ENCODE measurements at places on chromosomes 1 and 21.

DNA sequence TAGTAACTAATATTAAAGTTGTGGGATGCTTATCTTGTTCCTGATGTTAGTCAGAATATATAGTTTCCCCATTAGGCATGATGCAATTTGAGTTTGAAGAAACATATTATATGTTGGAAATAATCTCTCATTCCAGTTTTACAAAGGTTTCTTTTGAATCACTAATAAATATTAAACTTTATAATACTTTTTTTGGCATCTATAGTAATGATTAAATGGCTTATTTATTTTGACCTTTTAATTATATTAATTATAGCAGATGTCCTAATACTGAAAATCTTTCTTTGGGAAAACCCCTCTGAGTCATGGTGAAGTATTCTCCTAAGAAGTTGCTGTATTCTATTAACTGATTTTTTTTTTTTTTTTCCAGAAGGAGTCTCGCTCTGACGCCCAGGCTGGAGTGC lies 28.5 kb upstream of the PTGS2 start:
- no peak for DNase-seq

- no peak for DNase-seq
Measured at GRCh38 chr1:117364240-117364639, 3.0 kb upstream of the MAN1A2 start.

DNA sequence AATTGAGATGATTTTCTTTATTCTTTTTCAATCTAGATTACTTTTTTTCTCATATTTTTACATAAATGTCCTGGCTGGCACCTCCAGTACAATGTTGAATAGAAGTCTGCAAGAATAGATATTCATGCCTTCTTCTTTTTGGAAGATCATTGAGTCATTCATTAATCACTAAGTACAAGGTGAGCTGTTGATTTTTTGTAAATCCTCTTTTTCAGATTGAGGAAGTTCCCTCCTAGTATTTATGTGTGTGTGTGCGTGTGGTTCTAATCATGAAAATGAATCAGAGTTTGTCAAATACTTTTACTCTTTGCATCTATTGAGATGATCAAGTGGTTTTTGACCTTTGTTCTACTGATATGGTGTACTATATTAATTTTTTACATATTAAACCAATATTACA lies 859.3 kb downstream of the KCNT2 start:
- DNase-seq, result no peak

DNA sequence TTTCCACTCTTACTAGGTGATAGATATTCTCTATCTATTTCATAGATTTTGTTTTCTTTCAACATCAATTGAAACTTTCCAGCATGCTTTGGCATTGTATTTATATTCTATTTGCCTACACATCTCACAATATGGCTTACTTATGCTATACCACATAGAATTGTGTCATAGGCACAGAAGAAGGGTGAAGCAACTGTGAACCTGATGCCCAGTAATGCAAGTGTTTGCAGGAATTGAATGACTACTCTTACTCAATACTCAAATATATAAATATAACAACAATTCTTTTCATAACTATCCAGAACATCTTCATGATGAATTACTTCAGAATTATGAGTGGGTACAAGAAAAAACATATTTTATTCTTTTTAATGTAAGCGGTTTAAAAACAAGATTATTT lies 165.9 kb downstream of the PTBP2 start:
- no peak for DNase-seq

DNA sequence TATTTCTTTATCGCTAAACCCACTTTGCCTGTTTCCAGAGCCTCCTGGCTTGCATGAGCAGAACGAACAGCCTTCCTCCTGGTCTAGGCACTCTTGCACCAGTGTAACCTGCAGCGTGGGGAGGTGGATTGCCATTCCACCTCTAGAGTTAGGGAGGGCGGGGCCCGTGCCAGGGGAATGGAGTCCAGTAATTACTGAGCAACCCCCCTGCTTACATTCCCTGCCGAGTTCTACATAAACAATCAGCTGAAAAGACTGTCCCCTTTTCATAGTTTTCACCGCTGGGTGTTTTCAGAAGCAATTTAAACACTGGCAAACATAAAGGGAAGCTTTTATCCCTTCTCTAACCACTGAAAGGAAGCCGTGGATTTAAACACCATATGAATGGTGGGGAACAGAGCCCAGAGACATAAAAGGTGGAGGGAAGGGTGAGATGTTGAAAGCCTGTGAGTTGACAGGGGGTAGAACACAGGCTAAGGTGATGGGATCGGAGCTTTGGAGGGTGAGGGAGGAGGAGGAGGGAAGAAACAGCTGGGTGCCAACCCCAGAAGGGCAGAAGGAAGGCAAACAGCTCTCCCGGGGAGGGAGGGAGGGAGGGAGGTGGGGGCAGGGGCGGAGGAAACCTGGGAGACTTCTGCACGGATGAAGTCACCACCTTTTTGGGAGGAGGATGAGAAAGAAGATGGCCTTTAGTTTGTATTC lies 68.0 kb upstream of the WDR26 start:
- DNase-seq, result peak; percentile 27

- no peak for DNase-seq
Measured at GRCh38 chr1:72281144-72281543, 1.2 kb downstream of the NEGR1 start.
